ENCODE measurements at places on chromosomes 5 and 9.
A peak's percentile ranks its signal among the peaks of the same experiment; 100 is the strongest.

DNA sequence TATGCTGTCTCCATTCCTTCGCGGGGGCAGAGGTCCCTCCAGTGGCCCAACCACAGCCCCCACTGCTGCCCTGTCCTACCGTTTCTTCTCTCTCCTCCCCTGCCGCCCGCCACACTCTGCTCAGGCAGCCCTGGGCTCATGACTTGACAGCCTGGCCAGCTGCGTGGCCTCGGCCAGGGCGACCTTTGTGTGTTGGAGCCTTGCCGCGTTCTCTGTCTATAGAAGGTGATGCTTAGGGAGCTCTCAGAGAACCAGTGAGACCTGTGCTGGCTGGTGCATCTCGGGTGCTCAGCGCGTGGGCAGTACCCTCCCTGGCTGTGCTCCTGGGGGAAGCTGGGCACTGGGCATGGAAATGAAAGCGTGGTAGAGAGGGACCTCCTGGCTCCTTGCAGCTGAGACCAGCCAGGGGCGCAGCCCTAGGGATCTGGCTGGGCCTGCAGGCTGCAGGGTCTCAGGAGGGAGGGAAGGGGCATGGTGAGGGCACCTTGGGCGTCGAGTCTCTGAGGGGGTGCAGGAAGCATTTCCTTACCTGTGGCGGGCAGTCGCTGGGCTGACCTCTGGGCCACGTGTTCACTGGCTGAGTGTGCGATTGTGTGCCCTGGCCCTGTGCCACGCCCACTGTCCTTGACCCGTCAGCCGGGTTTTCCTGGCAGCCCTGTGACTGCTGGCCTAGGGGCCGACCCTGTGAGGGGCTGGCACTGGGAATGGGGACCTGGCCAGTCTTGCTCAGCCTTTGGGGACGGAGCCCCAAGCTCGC, 50.3 kb downstream of the RXRA start:
- no peak for DNase-seq

- DNase-seq: no peak
Measured at GRCh38 chr9:27542508-27542907, 12.9 kb upstream of the MOB3B start.

GRCh38 chr5:31355337-31355736, 161.9 kb downstream of the CDH6 start:
- DNase-seq: no peak

GRCh38 chr5:73451224-73452130, 2.9 kb upstream of the FOXD1 start:
- peak; percentile 68 for DNase-seq

DNA sequence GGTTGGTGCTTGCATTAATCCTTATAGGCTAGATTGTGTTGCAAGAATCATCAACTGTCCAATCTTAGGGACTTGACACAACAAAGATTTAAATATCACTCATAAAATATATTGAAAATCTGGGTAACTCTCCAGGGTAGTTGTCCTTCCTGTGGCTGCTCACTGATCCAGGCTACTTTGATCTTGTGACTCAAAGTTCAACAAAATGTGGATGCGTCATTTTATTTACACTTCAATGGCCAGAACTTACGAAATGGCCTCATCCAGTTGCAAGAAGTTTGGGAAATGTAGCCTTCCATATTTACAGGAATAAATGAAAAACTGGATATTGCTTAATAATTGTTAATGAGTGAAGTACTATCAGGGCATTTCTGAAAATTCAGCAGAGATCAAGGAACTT, 235.5 kb upstream of the ACTBL2 start:
- DNase-seq: no peak

GRCh38 chr5:9957214-9957613, 292.5 kb downstream of the ATPSCKMT start:
- DNase-seq: no peak

- DNase-seq: no peak
Measured at GRCh38 chr9:94080249-94080648, 4.0 kb upstream of the PTPDC1 start.

DNA sequence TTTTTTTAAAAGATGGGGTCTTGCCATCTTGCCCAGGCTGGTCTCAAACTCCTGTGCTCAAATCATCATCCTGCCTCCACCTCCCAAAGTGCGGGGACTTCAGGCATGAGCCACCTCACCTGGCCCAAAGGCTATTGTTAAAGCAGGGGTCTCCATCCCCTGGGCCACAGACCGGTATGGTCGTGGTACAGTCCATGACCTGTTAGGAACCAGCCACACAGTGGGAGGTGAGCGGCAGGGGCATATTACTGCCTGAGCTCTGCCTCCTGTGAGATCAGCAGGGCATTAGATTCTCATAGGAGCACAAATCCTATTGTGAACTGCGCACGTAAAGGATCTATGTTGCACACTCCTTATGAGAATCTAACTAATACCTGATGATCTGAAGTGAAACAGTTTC, 7.3 kb upstream of the NOL6 start:
- DNase-seq: no peak

DNA sequence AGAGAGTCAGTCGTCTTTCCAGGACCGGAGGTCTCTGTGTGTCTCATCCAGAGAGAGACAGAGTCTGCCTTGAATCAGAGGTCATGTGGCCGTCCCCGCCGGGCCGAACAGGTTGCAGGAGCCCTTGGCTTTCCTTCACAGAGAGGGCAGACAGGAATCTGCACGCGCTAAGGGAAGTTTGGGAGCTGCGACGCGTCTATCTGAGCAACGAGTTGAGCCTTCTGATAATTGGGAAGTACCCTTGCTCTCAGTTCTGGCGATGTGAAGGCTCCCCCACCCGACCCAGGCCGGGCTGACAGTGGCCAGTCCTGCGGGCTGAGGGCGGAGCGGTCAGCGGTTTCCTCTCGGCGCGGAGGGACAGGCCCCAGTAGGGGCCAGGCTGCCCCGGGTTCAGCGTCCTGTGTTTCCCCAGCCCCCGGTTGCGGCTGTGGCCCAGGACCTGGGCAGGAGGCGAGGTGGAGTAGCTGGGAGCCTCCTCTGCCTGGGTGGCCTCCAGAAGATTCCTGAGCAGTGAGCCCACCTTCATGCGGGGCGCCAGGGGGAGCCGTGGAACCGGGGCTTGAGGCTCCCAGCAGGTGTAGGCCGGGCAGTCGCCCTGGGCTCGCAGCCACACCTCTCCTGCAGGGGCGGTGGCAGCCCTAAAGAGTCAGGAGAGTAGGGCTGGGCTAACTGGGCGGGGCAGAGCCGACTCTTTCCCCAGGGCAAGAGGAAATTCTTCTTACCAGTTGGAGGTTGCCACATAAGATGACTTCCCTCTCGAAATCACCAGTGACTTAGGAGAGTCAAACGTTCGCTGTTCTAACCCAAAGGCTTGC, 13.9 kb downstream of the NR2F1 start:
- DNase-seq: no peak

- peak; percentile 80 for DNase-seq
Measured at GRCh38 chr5:31638748-31639418, at the start of gene PDZD2. Gene PDZD2, plus strand, starts transcription at chr5:31639131.

GRCh38 chr5:128199104-128199503, 115.5 kb downstream of the SLC12A2 start:
- DNase-seq: no peak

GRCh38 chr9:130186051-130186450, 13.8 kb downstream of the NCS1 start:
- no peak for DNase-seq

GRCh38 chr9:95147452-95148207, 169.9 kb downstream of the FANCC start:
- DNase-seq: no peak

DNA sequence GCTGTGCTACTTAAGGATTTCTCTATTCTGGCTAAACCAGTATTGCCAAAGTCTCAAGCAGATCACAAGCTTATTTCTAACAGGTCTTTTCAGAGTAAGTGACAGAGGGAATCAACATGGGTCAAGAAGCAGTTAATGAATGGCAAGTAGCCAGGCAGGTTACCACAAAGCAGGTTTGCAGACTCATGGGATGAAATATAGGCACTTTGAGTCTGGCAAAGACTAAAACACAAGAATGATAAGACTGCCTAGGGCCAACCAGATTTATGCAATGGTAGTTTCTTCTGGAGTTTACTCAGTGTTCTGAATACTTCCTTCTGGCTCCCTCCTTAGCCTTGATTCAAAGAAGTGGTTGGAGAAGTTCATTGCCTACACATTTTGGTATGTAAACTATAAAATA, 3.6 kb downstream of the HMGCS1 start:
- no peak for DNase-seq

- DNase-seq: no peak
Measured at GRCh38 chr5:92309336-92309991, 926.3 kb upstream of the ARRDC3 start.

GRCh38 chr9:21813575-21814473, 11.4 kb downstream of the MTAP start:
- DNase-seq: peak; percentile 45

GRCh38 chr9:13707612-13708576, 428.4 kb upstream of the MPDZ start:
- DNase-seq: no peak

GRCh38 chr9:2345013-2345412, 276.6 kb upstream of the VLDLR start:
- DNase-seq: no peak

GRCh38 chr5:162154242-162154641, 86.7 kb downstream of the GABRG2 start:
- no peak for DNase-seq

All from activated naive CD4-positive, alpha-beta T cell treated with anti-CD3 and anti-CD28 coated beads, Interleukin-2, amount 50 U/mL, for 16 hours (primary cell).